Liver (tissue), 10 donors: ENCODE measurements at places on chromosomes 6 and 20. TPM values are rescaled to one million over a fixed set of nuclear protein-coding genes. Genes with fewer than 3 reads are reported as not detected.

TREM1 gene
- 0.43 TPM for polyA plus RNA-seq

OR2H1 gene
- not detected for polyA plus RNA-seq

RCAN2 gene
- 2.8 TPM for polyA plus RNA-seq

PPP1R3G gene
- polyA plus RNA-seq, result 0.25 TPM
